Activated CD8-positive, alpha-beta memory T cell treated with anti-CD3 and anti-CD28 coated beads for 24 hours (primary cell): ENCODE measurements at places on chromosomes 12 and 14.

DNA sequence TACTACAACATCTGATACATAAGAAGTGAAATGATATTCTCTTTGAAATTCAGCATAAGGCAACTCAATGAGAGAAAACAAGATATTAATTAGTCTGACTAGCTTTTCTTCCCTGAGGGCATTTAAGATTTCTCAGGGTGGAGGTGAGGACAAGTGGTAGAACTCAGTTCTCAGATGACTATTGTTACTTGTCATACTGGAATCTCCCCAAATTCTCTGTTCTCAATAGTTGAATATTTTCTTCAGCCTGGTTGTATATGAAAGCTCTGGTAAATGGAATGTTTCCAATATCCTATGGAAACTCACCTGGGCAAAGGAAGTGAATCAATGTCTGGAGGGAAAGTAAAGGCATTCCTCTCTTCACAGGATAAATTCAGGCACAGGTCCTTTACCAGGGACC is 18.2 kb upstream of the ITGA5 start:
- no peak for DNase-seq

GRCh38 chr12:108581311-108582227 is 16.3 kb downstream of the TMEM119 start:
- DNase-seq = no peak

DNA sequence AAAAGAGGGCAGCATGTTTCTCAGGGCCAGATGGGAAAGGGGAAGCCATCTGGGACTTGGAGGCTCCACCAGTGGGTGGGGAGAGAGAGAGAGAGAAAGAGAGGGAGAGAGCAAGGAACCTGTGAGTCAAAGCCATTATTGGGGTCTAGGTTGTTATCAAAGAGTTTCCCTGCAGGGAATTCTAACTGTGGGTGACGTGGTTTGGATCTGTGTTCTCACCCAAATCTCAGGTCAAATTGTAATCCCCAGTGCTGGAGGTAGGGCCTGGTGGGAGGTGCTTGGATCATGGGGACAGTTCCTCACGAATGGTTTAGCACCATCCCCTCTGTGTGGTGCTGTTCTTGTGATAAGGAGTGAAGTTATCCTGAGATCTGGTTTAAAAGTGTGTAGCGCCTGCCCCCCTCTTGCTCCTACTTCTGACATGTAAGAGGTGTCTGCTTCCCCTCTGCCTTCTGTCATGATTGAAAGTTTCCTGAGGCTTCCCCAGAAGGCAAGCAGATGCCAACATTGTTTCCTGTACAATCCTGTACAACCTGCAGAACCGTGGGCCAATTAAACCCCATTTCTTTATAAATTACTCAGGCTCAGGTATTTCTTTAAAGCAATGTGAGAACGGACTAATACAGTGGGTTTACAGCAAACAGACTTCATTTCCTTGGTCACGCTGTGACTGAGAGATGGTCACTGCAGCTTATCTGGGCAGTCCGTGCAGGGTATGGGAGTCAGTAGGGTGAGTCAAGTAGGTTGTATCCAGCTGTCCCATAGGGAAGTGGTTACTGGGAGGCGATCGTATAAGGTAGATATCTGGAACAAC is 52.4 kb downstream of the CCDC91 start:
- no peak for DNase-seq

- DNase-seq = no peak
These were observed 1.4 kb upstream of the RDH11 start for GRCh38 chr14:67697006-67697405.

- DNase-seq = no peak
These were observed 4.1 kb downstream of the TPH2 start for GRCh38 chr12:71942703-71943102.

DNA sequence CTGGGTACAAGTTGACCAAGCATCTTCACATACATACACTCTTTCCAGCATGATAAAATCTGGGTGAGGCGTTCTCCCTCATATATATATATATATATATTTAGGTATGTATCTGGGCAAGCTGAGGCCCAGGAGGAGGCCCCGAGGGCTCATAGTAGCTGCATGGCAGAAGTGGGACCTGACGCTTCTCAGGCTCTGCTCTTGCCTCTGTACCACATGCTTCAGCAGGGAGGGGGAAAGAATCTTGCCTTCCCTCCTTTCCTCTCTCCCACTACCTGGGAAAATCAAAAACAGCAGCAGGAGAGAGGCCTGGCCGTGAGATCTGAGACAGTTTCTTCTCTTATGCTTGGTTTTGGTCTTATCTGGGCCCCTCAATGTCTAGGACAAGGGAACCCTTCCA is 9.2 kb downstream of the PPP1R1A start:
- DNase-seq = no peak

GRCh38 chr12:117151403-117152031 is 38.8 kb downstream of the FBXO21 start:
- no peak for DNase-seq

DNA sequence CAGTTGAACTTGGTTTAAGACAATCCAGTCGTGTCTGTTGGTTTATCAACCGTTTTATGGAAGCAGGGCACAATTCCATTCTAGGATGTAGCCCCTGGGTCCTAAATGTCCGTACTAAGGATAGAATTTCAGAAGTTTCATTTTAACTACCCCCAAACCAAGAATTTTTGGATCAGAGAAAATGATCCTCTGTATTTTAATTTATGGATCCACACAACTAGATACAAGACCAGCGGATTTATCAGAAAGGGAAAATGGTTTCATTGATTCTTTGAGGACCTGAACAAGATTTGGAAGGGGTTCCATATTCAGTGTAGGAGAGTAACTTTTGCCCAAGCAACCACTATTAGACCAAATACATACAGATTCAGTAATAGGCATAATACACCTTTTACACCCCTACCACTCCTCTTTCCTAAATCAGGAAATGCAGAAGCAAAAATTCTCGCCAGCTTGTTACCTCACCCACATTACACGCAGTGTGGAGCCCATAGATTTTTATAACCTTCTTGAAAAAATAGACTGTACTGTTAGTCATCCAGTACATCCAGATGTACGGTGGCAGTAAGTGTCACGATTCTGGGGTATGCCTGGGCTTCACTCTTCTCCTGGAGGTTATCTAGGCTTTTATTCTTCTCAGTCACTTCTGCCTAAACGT is 1.4 kb upstream of the FBXL14 start:
- DNase-seq = no peak

DNA sequence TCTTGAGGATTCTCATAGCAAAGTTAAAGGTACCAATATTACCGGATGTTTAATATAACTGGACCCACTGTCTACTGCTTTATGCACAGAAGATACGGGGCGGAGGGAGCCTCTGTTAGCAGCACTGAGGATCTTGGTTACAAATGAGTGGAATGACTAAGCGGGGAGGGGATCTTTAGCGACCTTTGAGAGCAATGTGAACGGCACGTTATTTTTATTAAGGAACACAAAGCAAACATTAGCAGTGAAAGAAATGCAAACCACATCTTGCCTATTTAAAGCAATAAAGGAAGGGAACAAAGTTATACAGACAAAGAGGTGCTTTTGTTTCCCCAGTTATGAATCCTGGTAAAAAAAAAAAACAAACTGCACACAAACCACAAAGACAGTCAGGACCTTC is 27.1 kb upstream of the PRMT8 start:
- DNase-seq = no peak

GRCh38 chr14:105326891-105327694 is 12.5 kb downstream of the PACS2 start:
- no peak for DNase-seq

GRCh38 chr12:130948136-130948535 is 5.6 kb upstream of the ADGRD1 start:
- no peak for DNase-seq

- no peak for DNase-seq
These were observed 35.1 kb upstream of the ACTN1 start for GRCh38 chr14:69013943-69014782.

GRCh38 chr12:63930971-63931370 is 86.5 kb downstream of the SRGAP1 start:
- no peak for DNase-seq

DNA sequence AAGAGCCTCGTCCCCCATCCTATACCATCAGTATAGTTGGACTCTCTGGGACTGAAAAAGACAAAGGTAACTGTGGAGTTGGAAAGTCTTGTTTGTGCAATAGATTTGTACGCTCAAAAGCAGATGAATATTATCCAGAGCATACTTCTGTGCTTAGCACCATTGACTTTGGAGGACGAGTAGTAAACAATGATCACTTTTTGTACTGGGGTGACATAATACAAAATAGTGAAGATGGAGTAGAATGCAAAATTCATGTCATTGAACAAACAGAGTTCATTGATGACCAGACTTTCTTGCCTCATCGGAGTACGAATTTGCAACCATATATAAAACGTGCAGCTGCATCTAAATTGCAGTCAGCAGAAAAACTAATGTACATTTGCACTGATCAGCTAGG is 13.6 kb downstream of the ARHGAP5 start:
- no peak for DNase-seq

DNA sequence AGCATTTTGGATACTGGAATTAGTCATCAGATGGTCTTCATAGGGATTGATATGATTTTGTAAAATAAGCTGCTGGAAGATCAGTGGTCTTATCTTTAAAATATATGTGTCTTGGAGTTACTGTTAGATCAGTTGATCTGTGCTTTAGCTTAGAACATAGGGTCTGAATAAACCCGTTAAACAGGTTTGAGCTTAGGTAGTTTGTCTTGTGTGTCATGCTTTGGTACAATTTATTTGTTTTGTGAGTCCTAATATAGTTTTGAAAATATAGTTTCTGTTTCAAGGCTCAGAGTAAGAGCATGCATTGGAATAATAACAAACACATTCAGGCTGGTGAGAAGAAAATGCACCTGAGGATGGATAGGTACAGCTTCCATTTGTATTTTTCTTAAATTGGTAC is 505.0 kb downstream of the SLC16A7 start:
- no peak for DNase-seq

DNA sequence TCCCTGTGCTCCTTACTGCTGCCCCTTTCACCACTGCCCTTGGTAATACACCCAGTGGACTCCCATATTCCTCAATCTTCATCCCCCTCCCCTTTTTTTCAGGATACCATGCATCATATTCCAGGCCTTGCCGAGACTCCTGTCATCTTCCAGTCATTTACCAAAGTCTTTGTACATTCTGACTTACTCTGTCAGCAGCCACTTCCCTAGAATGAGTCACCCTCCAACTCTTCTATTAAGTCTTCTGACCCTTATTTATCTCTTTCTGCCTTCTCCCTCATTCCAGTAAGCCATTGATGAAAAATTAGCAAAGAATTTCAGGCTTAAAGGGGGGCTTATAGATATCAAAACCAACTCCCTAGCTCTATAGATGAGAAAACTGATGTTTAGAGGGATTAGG is 128.0 kb downstream of the STXBP6 start:
- no peak for DNase-seq

- DNase-seq = no peak
These were observed 26.4 kb downstream of the TESPA1 start for GRCh38 chr12:54958048-54958658.

GRCh38 chr14:22544881-22545420 is 44.1 kb downstream of the DAD1 start:
- DNase-seq = peak; percentile 75

GRCh38 chr14:52871606-52872005 is 79.2 kb downstream of the FERMT2 start:
- DNase-seq = no peak

DNA sequence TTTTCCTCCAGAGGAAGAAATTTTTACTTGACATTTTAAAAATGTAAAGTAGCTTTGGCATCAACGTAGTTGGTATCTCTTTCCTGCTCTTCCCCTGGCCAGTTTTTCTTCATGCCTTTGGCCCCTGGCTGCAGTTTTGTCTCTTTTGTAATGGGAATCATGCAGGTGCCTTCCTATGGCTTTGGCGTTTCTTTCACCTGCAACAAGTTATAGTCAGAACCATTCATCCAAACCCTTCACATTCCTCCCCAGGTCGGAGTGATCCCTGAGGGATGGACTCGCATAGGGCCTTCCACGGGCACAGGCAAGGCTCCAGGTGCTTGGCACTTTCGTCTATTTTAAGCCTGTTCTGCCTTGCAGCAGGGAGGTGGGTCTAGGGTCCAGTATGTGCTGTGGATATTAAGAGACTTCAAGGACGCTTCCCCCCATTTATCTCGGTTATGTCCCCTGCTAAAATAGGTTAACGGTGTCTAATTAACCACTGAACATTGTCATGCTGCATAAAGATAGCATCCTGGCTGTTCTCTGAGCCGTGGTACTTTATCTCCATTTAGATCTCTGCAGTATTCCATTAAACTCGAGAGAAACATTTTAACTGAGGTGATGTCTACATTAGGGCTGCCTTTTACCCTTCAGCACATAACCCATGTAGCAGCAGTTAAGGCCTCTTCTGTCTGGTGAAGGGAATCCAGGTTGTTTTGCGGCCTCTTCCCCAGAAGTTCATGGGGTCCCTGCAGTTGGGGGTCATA is 66.3 kb downstream of the IFT43 start:
- DNase-seq = no peak

DNA sequence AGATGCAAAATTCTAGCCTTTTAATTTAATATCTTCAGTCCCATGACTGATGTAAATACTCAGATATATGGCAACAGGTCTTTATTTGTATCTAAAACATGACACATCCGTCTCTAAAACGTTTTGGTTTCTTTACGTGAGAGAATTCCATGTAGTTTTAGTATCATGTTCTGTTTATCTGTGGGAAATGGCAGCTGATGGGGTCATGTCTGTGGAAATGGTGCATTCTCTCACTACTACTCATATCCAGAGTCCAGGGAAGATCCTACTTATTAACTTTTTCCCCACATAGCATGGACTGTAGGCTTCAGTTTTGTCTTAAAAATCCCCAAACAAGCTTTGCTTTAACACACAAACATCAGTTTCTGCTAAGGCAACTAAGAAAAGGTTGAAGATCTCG is 53.8 kb downstream of the SPTLC2 start:
- no peak for DNase-seq

DNA sequence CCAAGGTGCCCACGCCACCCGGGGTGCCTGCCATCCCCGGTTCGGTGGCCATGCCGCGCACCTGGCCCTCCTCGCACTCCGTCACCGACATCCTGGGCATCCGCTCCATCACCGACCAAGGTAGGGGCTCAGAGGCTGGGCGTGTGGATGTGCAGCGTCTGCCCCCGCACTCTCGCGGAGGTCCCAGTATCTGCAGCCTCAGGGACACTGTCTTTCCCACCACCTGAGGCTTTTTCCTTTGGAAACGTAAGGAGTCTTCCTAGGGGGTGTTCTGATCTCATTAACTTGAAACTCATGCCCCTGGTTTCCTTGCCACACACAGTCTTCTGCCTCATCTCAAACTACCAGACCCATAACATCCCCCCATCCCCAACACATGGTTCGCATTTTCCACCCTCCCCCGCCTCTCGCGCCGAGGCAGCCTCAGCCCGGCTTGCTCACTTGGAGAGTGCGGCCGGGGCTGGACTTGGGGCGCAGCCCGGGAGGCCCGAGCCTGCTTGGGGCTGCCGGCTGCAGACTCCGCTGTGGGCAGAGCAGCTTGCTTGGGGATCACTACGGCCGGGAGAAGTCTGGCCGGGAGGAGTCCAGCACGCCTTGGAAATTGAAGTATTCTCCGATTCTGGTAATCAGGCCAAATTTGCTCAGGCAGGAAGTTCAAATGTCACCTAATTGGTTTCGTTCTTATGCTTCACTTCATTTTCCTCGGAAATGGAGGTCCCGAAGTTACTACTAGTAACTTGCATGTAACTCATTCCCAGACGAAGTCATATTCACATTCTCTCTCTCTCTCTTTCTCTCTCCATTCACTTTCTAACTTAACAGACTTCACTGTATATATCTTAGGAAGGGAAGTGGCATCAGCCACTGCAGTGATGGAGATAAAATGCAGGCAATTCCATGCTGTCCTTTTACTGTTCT is 2.0 kb downstream of the PAX9 start:
- DNase-seq = no peak
